Pancreas (tissue), 10 donors: ENCODE measurements at places on chromosomes 12 and 14. TPM values are rescaled to one million over a fixed set of nuclear protein-coding genes. Genes with fewer than 3 reads are reported as not detected.
A peak's percentile ranks its signal among the peaks of the same experiment; 100 is the strongest.

DNA sequence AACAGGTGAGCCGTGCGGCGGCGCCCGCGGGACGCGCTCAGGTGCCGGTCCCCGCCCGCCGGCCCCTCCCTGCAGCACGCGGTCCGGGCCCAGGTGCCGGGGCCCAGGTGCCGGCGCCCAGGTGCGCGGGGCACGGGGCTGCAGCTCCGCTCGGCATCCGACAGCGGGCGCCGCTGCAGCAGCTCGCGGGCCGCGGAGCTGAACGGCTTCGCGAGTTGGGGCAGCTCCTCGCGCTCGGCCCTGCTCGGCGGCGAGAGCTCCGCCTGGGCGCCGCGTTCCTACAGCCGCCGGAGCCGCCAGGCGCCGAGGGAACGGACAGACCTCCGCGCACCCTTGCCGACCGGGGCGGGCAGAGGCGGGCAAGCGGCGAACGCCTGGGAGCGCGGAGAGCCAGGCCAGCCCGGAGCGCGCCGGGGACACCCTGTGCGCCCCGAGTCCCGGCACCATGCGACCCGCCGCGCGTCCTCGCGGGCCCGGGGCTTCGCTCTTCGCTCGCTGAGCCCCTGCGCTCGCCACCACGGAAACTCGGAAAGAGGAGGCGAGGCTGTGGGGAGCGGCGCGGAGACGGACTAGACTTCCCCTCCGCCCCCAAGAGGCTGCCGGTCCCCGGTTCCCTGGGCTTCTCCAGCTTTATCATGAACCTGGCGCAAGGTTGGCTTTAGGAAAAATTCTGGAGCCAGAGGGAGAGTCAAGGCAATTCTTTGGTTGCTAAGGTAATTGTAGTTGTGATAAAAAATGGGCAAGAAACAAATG, at the start of gene RGS6:
TSS of gene RGS6 (plus strand) at position 201 of the 753 bp plus-strand sequence.
- H3K27ac ChIP-seq = no peak within 1 kb of the TSS
- no peaks in the 10 kb centered on the region for H3K36me3 ChIP-seq
- DNase-seq = peak; percentile 34
- no peaks in the 10 kb centered on the region for H3K4me1 ChIP-seq
- H3K27me3 ChIP-seq = no peaks in the 10 kb centered on the region

- no peaks in the 10 kb centered on the region for H3K36me3 ChIP-seq
- DNase-seq = no peak
- H3K4me3 ChIP-seq = no peak overlapping the region
- no peaks in the 10 kb centered on the region for H3K4me1 ChIP-seq
These were observed 1050.0 kb downstream of the GALC start for GRCh38 chr14:86942936-86943335.

DNA sequence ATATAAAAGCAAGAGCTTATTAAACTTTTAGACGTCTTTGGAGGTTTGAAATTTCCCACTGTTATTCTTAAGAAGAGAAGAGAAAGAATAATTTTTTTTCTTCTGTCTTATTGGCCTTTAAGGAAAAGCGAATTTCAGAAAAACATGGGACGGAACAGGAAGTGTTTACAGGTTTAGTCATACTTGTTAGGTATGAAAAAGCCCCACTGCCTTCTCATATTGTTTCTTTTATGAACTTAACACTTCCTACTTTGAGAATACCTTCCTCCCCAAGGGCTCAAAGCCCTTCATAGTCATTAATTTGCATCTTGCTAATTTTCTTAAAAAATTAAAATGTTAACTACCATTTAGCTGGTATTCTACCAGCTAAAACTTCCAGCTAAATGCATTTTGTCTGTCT, 82.0 kb downstream of the ETV6 start:
- H3K27me3 ChIP-seq = no peaks in the 10 kb centered on the region
- no peaks in the 10 kb centered on the region for H3K36me3 ChIP-seq
- no peak overlapping the region for H3K4me3 ChIP-seq
- H3K4me1 ChIP-seq = peaks cover 36% of the 10 kb centered on the region

DNA sequence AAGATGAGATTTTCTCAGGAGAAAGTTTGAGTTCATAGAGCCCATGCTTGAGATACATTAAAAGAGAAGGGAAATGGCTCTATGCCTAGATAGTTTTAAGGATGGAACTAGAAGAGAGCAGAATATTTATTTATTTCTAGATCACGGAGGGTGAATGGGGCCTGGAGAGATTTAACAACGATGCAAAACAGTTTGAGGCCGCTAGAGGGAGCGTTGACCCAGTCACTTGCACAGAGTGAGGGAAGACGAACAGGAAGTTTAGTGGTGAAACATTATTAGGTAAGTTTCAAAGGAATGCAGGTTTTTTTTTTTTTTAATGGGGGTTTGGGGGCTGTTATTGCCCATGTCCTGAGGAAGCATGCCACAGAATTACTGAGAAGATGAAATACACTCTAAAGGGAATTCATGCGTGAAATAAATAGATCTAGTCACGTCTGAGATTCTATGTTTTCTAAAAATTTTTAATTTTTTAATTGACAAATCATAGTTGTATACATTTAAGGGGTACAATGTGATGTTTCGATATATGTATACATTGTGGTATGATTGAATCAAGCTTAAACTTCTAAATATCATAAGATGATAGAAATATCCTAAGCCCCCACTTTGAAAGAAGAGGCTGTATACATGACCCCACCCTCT, 14.8 kb upstream of the PPP1R1A start:
- no peaks in the 10 kb centered on the region for H3K4me1 ChIP-seq
- no peaks in the 10 kb centered on the region for H3K36me3 ChIP-seq
- DNase-seq = no peak
- no peak overlapping the region for H3K4me3 ChIP-seq
- no peaks in the 10 kb centered on the region for H3K27me3 ChIP-seq

DNA sequence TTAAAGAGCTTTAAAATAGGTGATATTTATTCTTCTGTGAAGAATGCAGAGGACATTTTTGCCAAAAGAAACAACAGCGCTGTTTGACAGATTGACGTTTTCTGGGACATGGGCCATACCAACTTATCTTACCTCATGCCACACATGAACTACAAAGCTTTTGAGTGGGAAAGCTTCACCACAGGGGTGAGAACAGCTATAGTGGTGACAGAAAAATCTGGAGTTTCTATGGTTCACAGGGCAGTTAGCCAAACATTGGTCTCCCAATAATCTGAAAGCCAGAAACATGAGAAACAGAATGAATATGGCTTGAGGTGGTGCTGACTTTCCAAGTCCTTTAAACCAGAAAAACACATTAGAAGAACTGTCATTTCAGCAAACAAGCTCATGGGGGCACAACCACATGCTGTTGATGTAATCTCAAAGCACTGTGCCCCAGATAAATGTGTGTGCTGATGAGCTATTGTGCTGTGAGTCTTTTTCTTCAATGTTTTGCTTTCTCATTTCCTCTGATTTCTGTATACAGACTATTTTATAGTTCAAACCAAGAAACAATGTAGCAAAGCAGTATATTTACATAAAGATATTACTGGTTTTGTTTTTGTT, 905.4 kb downstream of the SLC16A7 start:
- no peaks in the 10 kb centered on the region for H3K4me1 ChIP-seq
- no peaks in the 10 kb centered on the region for H3K36me3 ChIP-seq
- no peak for DNase-seq
- no peak overlapping the region for H3K27ac ChIP-seq

- no peak overlapping the region for H3K27ac ChIP-seq
- peaks cover 1% of the 10 kb centered on the region for H3K4me1 ChIP-seq
- no peaks in the 10 kb centered on the region for H3K36me3 ChIP-seq
- H3K4me3 ChIP-seq = no peak overlapping the region
- DNase-seq = no peak
- no peaks in the 10 kb centered on the region for H3K27me3 ChIP-seq
These were observed 9.7 kb downstream of the HIF1A start for GRCh38 chr14:61705017-61705416.

DNA sequence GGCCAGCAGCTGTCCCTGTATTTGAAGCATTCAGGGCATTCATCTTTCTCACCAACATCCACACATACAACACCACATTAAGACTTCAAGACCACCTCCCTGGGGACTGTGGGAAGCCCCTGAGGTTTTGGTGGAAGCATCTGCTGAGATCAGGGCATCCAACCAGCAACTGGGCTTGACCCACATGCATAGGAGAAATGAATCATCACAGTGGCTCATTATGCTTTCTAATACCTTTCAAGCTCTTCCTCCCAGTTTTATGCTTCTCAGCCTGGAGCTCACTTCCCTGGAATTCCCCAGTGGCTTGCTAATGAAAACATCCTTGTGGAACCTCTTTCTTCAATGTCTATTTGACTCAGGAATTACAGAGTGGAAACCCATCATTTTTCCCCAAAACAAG, 21.4 kb upstream of the CMKLR1 start:
- H3K27me3 ChIP-seq = no peaks in the 10 kb centered on the region
- no peaks in the 10 kb centered on the region for H3K36me3 ChIP-seq
- no peak overlapping the region for H3K4me3 ChIP-seq
- DNase-seq = no peak

GRCh38 chr12:27814851-27815591, 35.0 kb upstream of the MANSC4 start:
- no peaks in the 10 kb centered on the region for H3K36me3 ChIP-seq
- H3K27ac ChIP-seq = no peak overlapping the region
- no peak overlapping the region for H3K4me3 ChIP-seq
- peaks cover 8% of the 10 kb centered on the region for H3K4me1 ChIP-seq
- no peaks in the 10 kb centered on the region for H3K27me3 ChIP-seq

DNA sequence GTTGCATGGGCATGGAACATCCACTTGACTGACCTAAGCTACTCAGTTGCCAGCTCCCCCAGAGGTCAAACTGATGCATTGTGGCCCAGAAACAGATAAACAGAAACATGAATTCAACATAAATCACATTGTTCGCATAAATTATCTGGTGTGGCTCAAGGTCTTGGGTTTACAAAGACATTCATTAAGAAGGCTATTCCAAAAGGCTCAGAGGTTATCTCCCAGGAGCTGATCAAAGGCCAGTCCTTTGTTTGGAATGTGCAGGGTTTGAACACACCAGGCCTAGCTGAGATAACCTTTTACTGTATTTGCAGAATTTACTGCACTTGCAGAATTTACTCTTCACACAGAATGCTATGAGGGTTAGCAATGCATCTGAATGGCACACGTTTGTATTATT, 96.4 kb upstream of the DCD start:
- no peaks in the 10 kb centered on the region for H3K4me1 ChIP-seq
- DNase-seq = no peak
- no peak overlapping the region for H3K27ac ChIP-seq
- H3K27me3 ChIP-seq = peaks cover 4% of the 10 kb centered on the region
- no peak overlapping the region for H3K4me3 ChIP-seq

DNA sequence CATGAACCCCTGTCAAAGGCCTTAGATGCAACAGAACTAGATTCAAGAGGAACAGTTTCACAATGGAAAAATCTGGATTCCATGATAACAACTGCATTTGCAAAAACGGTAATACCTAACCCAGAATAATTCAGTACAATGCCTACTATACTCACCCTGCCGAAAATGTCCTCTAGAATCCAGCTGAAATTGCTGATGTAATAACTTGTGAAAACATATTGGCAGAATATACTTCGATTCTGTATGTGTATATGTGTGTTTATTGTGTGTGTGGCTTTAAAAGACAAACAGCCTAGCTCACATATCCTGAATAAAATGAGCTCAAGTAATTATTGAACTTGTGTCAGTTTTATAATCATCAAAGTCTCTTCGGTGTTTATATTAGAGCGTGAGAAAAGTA, 46.0 kb downstream of the PHLDA1 start:
- H3K4me1 ChIP-seq = no peaks in the 10 kb centered on the region
- H3K27ac ChIP-seq = peak overlapping the region; percentile 77
- DNase-seq = no peak
- no peaks in the 10 kb centered on the region for H3K36me3 ChIP-seq
- no peak overlapping the region for H3K4me3 ChIP-seq
- H3K27me3 ChIP-seq = no peaks in the 10 kb centered on the region

- no peak overlapping the region for H3K27ac ChIP-seq
- H3K4me3 ChIP-seq = no peak overlapping the region
- no peak for DNase-seq
- no peaks in the 10 kb centered on the region for H3K4me1 ChIP-seq
- no peaks in the 10 kb centered on the region for H3K27me3 ChIP-seq
These were observed 136.8 kb upstream of the TBX3 start for GRCh38 chr12:114820796-114821195.

DNA sequence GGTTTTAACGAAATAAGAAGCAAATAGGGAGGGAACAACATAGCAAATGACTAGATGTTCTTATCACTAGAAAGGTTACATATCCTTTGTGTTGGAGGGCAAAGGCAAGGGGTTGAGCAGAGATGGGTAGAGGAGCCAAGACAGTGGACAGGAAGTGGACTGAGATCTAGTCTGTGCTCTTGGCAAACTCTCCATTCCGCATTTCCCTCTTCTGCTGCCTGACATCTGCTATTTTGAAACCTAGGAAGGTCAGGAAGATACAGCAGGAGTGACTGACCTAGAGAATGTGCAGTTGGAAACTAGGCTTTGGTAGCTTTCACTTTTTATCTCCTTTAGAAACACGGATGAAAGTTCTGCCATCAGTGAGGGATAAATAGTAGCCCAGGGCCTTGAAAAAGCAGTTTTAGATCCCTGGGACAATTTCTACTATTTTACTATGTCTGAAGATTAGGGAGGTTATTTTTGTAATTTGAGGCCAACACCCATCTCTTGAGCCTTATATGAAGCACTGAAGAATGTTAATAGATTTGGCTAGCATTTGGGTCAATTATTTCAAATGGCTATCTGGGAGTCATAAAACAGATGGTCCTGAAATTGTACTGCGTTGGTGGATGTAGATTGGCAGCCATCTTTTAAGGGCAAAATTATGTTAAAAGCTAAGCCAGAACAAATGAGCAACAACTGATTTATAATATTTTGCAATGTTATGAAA, 410.3 kb downstream of the PCNX1 start:
- peaks cover 5% of the 10 kb centered on the region for H3K4me1 ChIP-seq
- no peak overlapping the region for H3K4me3 ChIP-seq
- no peaks in the 10 kb centered on the region for H3K36me3 ChIP-seq
- DNase-seq = no peak
- H3K27ac ChIP-seq = no peak overlapping the region

DNA sequence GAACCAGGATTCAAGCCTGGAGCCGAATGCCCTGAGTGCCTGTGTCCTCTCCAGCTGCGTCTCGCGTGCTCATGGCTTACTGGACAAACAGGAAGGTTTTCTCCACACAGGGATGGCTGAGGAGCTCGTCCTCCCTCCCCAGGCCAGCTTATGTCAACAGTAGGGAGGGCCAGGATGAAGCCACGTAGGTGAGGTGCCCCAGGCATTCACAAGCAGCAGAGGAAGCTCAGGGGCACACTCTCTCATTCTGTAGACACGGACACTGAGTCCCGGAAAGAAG, 49.3 kb downstream of the TRPV4 start:
- no peaks in the 10 kb centered on the region for H3K27me3 ChIP-seq
- no peak for DNase-seq
- no peaks in the 10 kb centered on the region for H3K36me3 ChIP-seq

- no peak for DNase-seq
- H3K4me1 ChIP-seq = no peaks in the 10 kb centered on the region
- no peak overlapping the region for H3K4me3 ChIP-seq
- H3K27ac ChIP-seq = no peak overlapping the region
- H3K27me3 ChIP-seq = no peaks in the 10 kb centered on the region
These were observed 10.9 kb upstream of the ADSS1 start for GRCh38 chr14:104712881-104713734.

Gene SMIM41
- total RNA-seq = not detected

Gene LRRIQ1
- 0.67 TPM for total RNA-seq

Gene MDM2
- total RNA-seq = 64.4 TPM

Gene ABHD12B
- not detected for total RNA-seq

Gene SERPINA5
- total RNA-seq = 99.2 TPM

Gene IAPP
- total RNA-seq = 16.9 TPM

Gene OR4K13
- total RNA-seq = not detected

Gene GTF2A1
- 11.4 TPM for total RNA-seq
